Kidney glomerular epithelial cell (primary cell): ENCODE measurements at places on chromosomes 7 and 10.

GRCh38 chr10:24393201-24393600 lies 184.3 kb downstream of the KIAA1217 start:
- no peak for DNase-seq

GRCh38 chr7:74119831-74120230 lies 36.2 kb downstream of the LIMK1 start:
- DNase-seq: no peak

DNA sequence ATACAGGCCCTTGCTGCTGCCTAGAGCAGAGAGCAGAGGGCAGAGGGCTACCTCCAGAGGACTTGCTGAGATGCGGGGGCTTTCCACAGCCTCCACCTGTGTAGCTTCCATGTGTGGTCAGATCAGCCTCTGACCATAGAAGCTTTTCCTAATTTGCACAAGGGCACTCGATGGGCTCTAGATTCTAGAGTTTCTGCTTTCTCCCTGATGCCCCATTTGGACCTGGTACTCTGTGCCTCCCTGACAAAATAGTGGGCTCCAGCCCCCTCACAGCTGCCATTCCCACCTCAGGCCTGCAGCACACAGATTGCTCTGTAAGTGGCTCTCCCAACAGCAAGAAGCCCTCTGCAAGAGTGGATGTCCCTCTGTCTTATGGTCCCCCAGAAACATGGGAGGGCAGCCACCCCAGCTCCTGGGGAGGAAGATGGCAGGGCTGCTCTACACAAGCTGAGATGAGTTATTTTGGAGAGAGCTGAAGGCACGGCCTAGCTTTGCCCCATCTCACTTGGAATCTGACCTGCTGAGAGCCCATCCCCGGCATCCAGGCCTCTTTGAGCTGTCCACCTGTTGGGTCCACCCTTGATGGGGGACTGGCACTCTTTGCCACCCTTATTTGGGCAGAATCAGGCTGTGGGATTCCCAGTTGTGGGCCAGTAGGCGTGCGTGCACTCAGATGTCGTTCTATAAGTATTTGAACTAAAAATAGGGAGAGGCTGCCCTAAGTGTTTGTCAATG lies 16.7 kb downstream of the TMEM273 start:
- DNase-seq: no peak

DNA sequence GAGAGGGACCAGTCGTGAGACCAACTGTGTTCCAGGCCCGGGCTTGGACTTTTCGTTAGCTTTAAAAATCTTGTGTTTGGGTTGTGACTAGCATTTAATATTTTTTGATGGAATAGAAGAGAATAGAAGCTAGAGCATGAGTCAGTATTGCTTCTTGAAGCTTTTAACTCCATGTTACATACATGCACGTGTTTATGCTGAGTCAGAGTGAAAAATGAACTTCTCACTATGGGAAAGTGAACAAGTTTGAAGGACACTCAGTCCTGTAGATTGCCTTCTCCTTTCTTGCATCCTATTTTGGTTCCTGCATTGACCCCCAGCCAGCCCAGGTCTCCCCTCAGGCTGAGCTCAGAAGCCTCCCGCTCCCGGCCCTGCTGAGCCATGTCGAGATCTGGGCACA lies 31.8 kb downstream of the GHRHR start:
- DNase-seq: no peak

DNA sequence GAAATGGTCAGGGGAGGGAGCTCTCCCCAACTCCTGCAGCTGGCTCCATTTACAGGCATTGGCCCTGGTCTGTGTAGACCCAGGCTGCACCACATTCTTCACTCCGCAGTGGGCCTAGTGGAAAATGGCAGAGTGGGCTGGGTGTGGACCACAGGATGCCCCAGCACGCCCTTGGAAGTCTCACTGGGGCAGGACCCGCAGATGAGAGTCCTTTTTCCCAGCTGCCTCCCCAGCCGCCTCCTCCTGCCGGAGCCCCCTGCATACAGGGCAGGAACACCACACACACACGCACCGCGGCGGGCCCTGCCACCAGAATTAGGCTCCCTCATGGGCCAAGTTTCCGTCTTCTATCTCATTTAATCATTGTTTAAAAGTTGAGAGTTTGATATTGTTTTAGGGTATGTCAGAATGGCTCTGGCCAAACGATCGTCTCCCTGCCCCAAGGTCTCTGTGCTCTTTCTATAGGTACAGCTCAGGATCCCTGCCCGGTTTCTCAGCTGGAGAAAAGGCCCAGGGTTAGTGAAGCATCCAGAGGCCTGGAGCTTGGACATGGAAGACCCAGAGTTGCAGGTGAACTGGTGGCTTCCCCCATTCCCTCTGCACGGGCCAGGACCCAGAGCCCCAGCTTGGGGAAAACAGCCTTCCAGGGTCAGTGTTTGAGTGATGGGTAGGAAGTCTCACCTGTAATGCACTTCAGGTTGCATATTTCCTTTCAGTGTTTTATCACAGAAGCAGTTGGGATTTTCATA lies 42.0 kb downstream of the ZNF467 start:
- DNase-seq: no peak

DNA sequence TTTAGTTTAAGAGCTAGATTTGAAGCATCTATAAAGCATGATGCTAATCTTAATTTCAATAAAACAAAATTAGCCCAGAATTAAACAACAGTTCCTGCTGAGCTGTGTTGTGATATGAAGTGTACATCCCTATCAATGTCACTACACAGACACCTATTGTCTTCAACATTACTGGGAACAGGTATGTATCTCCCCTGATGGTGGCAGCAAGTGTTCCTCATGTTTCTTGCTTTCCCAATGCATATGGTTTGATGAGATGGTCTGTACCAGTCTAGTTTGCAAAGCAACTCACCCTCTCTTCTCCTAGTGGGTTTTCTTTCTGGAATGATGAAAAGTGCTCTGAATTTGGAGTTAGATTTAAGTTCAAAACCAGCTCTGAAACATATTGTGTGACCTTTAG lies 38.1 kb downstream of the TSPAN12 start:
- no peak for DNase-seq

DNA sequence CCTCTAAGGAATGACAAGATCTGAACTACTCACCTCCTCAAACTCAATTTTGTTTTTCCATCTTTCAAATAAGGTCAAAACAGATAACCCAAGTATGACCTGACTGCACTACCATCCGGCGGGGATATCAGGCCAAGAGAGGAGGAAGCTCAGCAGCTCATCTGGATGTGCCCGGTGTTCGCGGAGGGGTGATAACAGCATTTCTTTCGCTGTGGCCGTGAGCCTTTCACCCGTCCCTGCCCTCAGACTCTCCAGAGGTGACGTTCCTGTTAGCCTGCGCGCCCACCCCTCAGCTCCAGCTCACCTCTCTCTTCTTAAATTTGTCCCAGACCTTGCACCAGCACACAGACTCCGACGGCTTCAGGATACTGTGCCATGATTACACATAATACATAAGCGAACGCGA lies 526 bp downstream of the ZNF248 start:
- peak; percentile 52 for DNase-seq

DNA sequence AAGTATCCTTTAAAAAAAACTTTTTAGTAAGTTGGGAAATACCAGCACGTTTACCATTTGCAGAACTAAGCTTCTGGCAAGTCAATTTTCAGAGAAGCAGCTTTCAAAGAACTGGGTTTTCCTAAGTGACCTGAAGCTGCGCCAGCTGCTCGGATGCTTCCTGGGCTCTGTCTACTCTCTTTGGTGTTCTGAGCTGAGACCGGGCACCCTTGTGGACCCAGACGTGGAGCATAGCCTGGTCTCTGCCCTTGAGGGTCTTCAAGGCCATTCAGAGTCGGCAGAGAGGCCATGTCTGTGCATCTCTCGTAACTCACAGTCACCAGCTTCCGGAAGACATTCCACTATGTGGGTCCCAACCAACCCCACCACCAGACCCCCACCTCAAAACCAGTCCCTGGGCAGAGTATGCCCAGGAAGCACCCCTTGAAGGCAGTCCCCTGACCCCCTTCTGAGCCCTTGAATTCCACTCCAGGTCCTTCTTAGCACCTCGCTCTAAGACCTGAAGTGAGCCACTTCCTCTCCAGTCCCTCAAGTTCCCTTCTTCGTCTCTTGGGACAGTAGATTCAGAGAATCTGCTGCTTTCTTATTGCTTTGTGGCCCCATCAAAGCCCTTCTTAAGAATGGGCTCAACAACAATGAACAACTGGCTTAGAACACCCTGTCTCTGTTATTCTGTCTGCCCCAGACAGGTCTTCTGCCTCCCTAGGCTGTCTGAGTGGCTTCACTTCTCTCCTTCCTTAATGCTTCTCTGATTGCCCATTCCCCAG lies 8.5 kb downstream of the CALML5 start:
- no peak for DNase-seq

DNA sequence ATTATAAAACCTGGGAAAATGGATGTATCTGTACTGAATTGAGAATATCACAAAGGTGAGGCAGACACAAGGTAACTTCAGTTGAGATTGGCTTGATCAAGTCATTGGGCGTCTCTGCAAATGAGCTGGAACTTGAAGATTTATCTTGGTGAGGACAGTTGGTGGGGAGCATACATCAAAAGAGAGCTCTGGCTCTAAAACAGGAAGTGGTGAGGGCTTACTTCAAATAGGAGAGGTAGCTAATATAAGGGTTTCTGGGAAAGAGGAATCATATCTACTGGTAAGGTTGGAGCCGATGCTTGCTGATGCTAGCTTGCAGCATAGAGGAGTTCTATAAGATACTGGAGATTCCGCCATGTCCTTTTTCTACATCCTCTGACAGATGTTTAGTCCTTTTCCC lies 39.9 kb upstream of the FGL2 start:
- no peak for DNase-seq

GRCh38 chr10:96585736-96586418 lies 935 bp downstream of the TM9SF3 start:
- no peak for DNase-seq

GRCh38 chr7:35384761-35385700 lies 131.1 kb upstream of the TBX20 start:
- DNase-seq: no peak

DNA sequence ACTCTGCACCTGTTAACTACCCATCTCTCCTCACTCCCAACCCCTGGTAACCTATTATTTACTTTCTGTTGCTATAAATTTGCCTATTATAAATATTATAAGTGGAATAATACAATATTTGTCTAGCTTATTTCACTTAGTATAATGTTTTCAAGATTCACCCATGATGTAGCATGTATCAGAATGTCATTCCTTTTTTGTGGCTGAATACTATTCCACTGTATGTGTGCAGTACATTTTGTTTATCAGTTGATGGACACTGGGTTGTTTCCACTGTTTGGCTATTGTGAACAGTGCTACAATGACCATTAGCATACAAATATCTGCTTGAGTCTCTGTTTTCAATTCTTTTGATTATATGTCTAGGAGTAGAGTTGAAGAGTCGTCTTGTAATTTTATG lies 92.8 kb upstream of the KAT6B start:
- no peak for DNase-seq

DNA sequence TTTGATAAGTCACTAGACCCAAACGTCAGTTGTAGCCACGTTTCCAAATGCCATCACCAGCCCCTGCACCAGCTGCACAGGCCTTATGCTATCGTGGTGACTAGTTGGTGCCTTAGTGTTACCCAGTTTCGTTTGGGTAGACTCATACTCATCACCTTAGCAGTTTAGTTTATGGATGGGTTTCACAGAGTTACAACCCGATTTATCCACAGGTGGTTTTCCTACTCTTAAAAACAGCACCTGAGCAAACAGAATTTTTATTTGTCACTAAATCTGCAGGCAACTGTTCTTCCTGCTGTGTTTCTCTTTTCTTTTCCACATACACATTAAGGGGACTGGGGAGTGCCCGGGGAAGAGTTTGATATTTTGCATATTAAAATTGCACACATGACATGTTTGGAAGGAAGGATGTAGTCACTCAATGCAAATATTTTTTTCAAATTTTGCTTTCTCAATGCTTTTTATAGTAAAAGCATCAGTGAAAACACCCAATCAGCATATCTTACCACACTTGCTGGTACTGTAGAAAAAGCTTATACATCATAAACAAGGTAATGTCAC lies 41.6 kb downstream of the PDSS1 start:
- no peak for DNase-seq

DNA sequence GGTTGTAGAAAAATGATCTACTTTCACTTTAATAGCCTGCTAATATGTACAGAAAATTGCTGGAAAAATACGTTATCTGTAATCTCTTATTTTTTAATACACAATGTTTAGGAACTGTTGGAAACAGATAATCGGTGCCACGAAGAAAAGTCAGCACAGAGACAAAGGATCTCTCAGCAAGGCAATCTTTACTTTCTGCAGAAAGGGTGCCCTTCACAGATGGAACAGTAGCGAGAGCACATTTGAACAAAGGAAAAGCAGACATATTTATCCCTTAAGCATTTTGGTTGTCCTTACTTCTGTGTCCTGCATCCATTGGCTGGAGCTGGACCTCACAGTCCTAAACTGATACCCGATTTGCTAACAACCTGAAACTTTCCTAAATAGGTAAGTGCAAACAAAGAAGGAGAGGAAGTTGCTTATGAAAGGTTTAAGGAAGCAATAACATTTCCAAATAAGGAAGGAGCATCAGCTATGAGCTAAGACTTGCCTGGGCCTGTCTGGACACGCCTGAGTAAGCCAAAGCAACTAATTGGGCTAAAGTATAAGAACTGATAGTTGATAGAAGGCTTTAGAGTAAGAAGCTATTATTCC lies 640.0 kb downstream of the SH2D4B start:
- no peak for DNase-seq

DNA sequence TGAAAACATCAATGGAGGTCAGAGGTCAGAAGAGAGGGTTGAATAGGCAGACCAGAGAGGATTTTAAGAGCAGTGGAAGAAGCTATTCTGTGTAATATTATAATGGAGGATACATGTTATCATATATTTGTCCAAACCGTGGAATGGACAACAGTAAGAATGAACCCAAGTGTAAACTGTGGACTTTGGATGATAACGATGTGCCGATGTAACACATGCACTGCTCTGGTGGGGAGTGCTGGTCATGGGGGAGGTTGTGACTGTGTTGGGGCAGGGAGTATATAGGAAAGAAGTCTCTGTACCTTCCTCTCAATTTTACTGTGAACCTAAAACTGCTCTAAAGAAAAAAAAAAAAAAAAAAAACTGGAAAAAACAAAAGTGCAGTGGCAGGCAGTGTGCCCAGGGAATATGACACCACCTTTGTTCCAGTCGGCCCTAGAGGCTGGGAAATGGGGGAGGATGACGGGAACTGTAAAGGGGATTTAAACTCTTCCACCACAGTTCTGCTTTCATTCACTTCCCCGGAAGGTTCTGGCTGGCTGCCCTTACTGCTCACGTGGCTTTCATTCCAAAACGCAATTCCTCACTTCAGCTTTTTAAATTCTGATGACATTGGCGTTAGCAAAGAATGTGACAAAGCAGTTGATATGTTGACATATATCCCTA lies 113.7 kb upstream of the ANKRD1 start:
- DNase-seq: peak; percentile 16

- DNase-seq: no peak
These were observed 89.4 kb upstream of the MTPN start for GRCh38 chr7:136066304-136067143.

GRCh38 chr10:129339191-129339590 lies 127.8 kb upstream of the MGMT start:
- no peak for DNase-seq

DNA sequence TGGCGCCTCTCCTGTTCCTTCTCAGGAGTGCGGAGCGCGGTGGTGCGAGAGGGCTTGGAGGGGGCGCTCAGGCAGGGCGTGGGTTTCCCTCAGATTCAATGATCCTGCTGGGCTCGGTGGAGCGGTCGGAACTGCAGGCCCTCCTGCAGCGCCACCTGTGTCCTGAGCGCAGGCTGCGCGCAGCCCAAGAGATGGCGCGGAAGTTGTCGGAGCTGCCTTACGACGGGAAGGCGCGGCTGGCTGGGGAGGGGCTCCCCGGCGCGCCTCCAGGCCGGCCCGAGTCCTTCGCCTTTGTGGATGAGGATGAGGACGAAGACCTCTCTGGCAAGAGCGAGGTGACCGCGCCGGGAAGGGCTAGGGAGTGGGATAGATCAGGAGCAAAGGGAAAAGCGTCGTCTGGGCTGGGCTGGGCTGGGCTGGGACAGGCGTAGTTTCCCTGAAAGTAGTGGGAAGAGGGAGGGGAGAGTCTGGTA lies 17.0 kb downstream of the FAM131B start:
- peak; percentile 23 for DNase-seq
